ENCODE measurements at places on chromosomes 13 and 19.

DNA sequence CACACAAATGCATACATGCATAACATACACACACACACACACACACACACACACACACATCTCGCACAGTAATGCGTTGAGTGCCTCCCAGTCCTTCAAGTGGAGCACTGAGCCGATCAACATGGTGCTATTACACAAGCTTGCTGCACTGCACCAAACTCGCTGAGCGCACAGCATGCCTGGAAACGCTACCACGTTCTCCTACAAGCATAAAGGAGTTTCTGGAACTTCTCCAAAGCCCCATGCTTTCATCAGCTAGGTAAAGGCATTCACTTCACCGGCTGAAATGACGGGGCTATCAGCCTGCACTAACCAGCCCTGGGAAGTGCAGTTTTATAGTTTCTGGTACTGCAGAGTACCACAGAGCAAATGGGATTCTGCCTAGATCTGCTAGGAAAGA, 92.7 kb downstream of the FGF14 start:
- no peak for DNase-seq

- DNase-seq = no peak
These were observed 5.9 kb upstream of the MATK start for GRCh38 chr19:3792114-3792513.

- DNase-seq = no peak
These were observed 512 bp upstream of the REX1BD start for GRCh38 chr19:18587962-18588610.

DNA sequence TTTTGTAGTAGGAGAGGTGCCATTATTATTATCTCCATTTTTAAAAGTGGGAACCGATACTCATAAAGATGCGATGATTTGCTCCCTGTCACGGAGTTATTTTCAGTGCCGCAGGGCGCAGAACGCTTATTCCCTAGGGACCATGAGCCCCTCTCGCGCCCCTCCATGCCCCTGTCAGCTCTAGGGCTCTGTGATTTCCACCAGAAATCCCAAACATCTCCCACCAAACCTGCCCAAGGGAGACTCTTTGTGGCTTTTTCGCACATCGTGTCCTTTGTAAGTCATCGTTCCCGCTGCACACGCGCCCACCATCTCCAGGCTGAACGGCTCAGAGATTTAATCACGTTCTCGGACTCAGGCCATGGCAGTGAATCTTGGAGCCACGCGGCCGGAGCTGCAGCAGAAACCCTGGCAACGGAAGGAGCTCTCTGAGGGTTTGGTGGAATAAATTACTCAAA, 105.1 kb downstream of the DNAJC15 start:
- peak; percentile 32 for DNase-seq

GRCh38 chr13:78636495-78636894, 22.5 kb downstream of the OBI1 start:
- DNase-seq = no peak

DNA sequence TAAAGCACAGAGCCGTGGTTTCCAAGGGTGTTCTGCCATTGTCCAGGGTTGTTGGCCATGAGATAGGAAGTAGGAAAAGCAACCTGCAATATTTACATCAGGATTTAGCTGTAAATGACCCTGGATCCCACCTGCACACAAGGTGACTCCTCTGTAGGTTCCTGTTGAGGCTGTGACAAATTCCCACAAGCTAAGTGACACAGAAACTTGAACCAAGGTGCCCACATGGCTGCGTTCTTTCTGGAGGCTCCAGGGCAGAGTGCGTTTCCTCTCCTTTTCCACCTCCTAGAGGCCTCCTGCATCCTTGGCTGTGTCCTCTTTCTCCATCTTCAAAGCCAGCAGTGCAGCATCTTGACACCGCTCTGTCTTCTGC, 11.9 kb downstream of the CEACAM21 start:
- DNase-seq = no peak

- no peak for DNase-seq
These were observed 21.5 kb downstream of the AKT2 start for GRCh38 chr19:40263440-40264313.

DNA sequence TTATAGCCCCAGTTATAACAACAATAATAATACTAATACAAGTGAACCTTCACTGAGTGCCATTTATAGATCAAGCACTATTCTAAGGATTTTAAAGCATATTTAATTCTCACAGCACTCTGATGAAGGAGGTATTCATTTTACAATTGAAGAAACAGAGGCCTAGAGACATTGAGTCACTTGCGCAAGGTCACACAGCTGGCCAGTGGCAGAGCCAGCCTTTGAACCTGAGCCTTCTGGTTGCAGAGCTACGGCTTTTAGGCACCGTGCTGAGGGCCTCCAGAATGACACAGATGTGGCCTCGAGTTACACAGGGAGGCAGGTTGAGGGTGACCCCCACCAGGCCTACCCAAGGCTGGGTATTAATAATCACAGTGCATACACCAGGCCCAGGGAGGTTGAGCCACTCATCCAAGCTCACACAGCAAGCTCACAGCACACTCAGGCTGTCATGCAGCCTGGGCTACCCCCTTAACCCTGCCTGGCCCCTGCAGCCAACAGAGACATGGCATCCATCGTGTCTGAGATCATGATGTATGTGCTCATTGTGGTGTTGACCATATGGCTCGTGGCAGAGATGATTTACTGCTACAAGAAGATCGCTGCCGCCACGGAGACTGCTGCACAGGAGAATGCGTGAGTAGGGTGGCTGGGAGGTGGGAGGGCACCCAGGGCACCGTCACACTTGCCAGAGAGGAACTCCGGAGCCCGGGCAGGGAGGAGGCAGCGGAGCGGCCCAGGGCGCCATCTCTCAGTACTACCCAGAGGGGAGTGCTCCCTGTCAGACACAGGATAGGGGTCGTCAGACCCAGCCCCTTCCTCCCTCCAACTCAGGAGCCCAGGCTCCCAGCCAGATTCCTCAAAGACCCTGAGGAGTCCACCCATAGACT, 2.7 kb upstream of the HPN start:
- no peak for DNase-seq

DNA sequence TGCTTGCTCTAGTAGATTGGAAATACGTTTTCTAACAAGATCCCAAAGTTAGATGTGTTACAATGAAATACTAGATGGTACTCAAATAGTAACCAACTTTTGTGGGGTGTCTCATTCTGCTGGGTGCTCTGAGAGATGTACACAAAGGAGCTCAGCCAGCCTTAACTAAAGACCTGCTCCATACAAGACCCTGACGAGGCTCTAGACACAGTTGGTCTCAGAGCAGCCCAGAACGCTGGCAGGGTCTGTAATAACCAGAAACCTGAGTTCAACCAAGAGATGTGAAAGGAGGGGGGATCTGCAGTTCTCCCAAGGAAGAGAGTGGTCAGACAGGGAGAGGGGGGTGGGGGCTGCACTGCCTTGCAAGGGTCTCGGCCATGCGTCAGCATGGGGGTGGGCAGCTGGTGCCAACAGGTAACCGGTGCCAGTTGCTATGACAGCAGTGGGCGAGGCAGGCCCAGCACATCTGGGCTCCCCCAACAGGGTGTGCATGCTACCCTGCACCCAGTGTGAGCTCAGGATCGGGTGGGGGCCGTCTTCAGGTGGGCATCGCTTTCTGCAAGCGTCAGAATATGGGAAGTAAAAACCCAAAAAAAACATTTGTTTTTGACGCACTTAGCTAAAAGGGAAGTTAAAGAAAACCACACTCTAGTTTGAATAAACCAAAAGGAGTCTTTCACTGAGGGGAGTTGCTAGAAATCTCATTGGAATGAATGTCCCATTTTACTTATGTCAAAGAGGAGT, 68.0 kb upstream of the GPR183 start:
- no peak for DNase-seq

DNA sequence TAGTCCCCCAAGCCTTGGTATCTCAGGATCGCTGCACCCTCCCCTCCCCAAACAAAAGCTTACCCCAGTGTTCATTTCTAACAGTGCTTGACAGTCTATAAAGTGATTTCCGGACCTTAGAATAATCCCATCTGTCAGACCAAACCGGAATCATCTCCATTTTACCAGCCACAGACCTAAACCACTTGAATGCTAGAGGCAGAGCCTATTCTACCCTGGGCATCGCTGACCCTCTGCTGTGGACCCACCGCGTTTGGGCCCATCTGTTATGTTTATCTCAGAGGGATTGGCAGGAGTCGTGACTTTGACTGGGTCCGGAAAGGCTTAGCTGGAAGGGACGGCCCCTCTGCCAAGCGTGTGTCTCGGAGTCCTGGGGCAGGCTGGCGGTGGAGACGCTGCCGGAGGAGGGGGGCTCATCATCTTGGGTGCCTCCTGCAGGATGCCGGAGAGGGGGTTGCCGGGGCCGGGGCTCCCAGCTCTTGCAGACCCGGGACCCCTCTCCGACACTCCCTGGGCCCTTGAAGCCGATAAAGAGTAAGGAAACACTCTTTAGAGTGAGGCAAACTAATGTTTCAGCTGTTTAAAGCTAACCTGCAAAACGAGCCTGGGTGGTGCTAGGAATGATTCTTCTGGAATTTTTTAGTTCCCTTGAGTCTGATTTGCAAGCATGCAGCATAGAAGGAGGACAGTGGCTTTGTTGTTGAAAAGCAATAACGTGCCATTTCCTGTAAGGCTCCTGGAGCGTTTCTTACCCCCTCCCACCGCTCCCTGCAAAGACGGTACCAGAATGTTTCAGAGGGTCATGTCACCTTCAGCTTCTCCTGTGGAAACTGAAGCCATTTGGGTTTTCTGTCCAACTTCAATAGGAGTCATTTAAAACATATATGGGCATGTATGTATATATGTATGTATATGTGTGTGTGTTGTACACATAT, 1.3 kb downstream of the SLC25A42 start:
- no peak for DNase-seq

GRCh38 chr19:6086068-6086788, 24.1 kb downstream of the RFX2 start:
- no peak for DNase-seq

DNA sequence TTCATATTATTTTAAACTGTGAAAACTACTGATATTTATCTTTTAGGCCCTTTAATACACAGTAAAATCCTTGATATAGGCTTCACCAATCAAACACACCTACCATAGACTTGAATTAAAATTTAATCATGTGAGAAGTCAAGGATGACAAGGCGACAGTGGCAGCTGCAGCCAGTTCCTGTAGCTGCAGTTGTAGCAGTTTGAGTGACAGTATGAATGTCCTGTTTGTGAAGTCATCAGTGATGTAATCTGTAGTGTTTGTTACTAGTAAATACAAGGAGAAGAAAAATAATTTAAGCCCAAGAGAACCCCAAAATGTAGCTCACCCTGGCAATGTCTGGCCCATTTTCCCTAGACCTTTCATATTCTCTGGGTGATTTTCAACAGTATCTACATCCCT, 897.0 kb downstream of the SLITRK6 start:
- no peak for DNase-seq

DNA sequence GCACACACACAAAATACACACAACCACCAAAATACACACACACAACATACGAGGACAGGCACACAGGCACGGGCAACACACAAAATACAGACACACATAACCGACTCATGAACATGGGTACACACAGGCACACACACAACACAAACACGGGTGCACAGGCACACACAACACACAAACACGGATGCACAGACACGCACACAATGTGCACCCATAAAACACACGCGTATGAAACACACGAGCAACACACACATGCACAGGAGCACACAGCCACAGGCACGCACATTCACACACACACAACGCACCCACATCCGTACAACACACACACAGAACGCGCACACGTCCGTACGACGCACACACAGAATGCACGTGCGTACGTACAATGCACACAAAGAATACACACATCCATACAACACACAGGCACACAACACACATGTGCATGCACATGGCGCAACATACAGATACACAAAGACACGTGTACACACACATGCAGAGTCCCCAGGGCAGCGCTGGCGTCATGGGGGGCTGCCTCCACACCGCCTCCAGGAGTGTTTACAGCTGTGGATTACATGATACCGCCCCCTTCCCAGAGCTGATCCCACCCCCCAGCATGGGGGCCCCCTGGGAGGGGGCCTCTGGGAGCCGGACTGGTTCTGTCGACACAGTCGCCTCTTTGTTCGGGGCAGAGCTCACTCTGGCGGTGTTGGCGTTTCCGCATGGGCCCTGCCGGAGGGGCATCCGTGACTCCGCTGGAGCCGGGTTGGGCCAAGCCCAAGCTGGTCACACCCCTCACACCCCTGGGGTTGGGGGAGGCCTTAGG, 2.9 kb downstream of the SBNO2 start:
- DNase-seq = no peak

GRCh38 chr19:47157431-47158321, 27.0 kb downstream of the SAE1 start:
- DNase-seq = no peak

- DNase-seq = no peak
These were observed 14.6 kb downstream of the FAM187B start for GRCh38 chr19:35213663-35214632.

GRCh38 chr19:41753159-41753558, 2.2 kb upstream of the CEACAM6 start:
- peak; percentile 67 for DNase-seq

- DNase-seq = no peak
These were observed 146.4 kb upstream of the GPC6 start for GRCh38 chr13:93080166-93080565.

- DNase-seq = no peak
These were observed 107.7 kb downstream of the FRY start for GRCh38 chr13:32139251-32139650.

DNA sequence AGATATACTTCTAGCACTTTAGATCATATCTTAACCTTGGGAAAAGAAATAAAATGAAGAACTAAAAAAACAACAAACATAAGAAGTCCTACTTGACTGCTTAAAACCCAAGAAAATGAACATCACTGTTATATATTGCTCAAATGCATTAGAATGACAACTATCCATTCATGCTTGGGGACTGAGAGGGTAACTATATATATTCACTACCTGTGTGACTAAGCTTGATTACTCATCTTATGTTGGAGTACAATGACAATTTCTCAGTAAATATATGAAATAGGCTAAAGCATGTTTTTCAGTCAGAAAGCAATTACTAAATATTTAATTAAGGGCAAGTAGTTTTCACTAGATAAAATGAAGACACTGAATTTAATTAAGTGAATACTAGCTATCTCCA, 40.1 kb downstream of the ZC3H13 start:
- DNase-seq = no peak

DNA sequence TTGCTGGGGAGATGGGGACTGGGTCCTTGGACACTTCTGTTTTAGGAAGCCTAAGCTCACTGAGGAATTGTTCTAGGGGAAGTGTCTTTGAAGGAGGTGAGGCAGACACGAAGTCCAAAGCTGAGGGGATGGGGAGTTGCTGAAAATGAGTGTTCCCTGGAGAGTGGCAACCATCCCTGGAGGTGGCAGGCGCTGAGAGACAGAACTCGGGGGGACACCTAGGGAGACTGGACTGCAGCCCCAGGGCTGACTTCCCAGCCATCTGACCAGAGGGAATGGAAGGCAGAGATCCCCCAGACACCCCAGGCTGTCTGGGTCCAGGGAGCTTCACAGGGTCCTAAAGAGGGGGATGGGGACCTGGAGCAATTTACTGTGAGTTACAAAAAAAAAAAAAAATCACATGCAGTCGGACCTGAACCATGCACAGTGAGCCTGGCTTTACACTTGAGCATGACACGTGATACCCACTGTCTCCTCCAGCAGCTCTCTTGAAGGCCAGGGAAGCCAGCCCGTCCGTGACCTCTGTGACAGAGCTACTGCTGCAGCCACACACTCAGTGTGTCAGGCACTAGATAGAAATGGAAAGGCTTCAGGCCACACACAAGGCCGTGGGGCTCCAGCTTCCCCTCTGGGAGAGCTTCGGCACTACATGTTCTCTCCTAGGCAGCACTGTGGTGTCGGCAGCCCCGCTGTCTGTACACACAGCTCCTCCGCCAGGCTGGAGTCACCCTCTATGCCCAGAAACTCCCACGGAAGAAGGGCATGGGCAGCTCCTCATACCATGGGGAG, 77.1 kb upstream of the KCTD15 start:
- DNase-seq = no peak
